ENCODE measurements at places on chromosomes 3 and 15.
A peak's percentile ranks its signal among the peaks of the same experiment; 100 is the strongest.

GRCh38 chr15:65355173-65355987 lies 22.4 kb downstream of the IGDCC3 start:
- DNase-seq, result no peak

DNA sequence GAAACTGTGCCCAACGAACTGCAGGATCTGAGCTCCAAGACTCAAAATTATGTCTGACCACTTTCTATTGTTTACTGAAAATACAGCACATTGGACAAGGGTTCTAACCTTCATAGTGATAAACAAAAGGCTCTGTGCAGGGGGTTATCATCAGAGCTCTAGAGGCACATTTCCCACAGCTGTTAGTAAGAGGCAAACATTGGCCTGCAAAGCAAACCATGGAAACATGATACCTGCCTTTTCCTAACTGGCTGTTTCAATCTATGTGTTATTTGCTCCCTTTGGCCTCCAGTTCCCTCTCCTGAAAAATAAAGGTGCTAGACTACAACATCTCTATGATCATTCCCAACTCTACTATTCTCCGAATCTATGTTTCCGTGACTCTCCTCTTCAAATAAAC lies 159.7 kb upstream of the ARHGEF26 start:
- no peak for DNase-seq

- DNase-seq, result peak; percentile 43
Measured at GRCh38 chr3:153291059-153291685, 129.1 kb downstream of the RAP2B start.

DNA sequence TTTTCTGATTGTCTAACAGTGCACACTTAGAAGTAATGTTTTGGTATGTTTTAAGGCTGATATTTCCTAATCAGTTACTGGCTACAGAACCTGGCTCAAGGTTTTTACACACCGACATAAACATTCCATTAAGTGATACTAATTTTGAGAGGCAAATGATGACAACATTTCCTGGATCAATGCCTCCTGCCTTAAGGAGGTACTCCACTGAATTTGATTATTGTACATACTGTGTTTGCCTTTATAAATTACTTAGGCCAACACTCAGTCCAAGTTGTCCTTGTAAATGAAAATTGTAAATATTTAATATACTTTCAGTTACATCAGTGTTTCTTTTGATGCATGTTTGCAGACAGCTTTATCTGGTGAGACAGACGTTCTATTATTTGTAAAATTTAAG lies 24.2 kb upstream of the LXN start:
- no peak for DNase-seq

- no peak for DNase-seq
Measured at GRCh38 chr3:176950743-176951142, 246.5 kb downstream of the TBL1XR1 start.

- no peak for DNase-seq
Measured at GRCh38 chr3:117846238-117846637, 1136.7 kb downstream of the TUSC7 start.

DNA sequence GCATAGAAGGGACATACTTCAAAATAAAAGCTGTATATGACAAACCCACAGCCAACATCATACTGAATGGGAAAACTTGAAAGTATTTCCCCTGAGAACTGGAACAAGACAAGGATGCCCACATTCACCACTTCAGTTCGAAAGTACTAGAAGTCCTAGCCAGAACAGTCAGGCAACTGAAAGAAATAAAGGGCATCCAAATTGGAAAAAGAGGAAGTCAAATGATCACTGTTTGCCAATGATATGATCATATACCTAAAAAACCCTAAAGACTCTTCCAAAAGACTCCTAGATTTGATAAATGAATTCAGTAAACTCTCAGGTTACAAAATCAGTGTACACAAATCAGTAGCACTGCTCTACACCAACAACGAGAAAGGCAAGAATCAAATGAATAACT lies 40.7 kb downstream of the SLC49A4 start:
- DNase-seq, result no peak

DNA sequence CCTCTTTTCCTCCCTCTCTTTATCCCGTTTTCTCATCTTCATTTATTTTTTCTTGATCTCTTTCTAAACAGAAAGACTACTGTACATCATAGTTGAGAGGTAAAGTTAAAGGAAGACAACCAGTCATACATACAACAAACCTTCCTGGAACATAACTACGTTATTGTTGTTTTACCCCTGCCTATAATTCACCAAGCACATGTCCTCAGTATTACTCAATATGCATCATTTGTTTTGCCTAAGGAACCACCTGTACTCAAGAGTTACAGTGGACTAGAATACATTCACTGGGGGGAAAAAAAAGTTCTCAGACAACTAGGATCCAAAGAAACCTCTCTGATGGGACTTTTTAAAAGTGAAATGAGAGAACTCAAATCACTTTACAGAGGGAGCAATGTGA lies 344.7 kb upstream of the RBMS3 start:
- no peak for DNase-seq

DNA sequence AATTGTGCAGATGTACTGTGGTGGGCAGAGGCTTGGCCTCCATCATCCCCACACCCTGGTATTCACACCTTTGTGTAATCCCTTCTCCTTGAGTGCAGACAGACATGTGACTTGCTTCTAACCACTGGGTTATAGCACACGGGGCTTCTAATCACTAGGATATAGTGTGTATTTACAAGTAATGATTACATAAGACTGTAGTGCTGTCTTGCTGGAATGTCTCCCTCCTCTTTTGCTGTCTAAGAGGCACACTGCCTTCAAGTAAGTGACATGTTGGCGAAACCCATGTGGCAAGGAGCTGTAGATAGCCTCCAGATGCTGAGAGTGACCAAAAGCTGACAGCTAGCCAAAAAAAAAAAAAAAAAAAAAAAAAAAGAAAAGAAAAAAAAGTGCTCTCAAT lies 542.7 kb upstream of the MDFIC2 start:
- no peak for DNase-seq
